ENCODE measurements at places on chromosomes 6 and 20. TPM values are rescaled to one million over a fixed set of nuclear protein-coding genes. Genes with fewer than 3 reads are reported as not detected.
A peak's percentile ranks its signal among the peaks of the same experiment; 100 is the strongest.

The FOXC1 gene
- 39.4 TPM for total RNA-seq

The CABLES2 gene
- 1.8 TPM for total RNA-seq

GRCh38 chr6:71420095-71420692, 131.6 kb downstream of the OGFRL1 start:
- peak overlapping the region; percentile 89 for H3K4me3 ChIP-seq
- H3K4me1 ChIP-seq = peaks cover 12% of the 10 kb centered on the region

GRCh38 chr6:114096561-114097172, 125.7 kb upstream of the HDAC2 start:
- H3K27ac ChIP-seq = no peak overlapping the region
- H3K36me3 ChIP-seq = no peaks in the 10 kb centered on the region
- H3K27me3 ChIP-seq = no peaks in the 10 kb centered on the region

The PHACTR3 gene
- not detected for total RNA-seq

The FUT9 gene
- not detected for total RNA-seq

GRCh38 chr6:36071281-36071680, 43.7 kb downstream of the MAPK14 start:
- peaks cover 6% of the 10 kb centered on the region for H3K4me1 ChIP-seq
- no peak overlapping the region for H3K4me3 ChIP-seq
- no peaks in the 10 kb centered on the region for H3K27me3 ChIP-seq

The BMP2 gene
- 1.8 TPM for total RNA-seq

GRCh38 chr6:73565767-73566485, 45.1 kb upstream of the EEF1A1 start:
- H3K4me3 ChIP-seq = no peak overlapping the region
- H3K27ac ChIP-seq = no peak overlapping the region
- peak; percentile 65 for DNase-seq
- H3K4me1 ChIP-seq = peaks cover 11% of the 10 kb centered on the region

- peak; percentile 63 for DNase-seq
- H3K27ac ChIP-seq = no peak overlapping the region
- H3K27me3 ChIP-seq = no peaks in the 10 kb centered on the region
- peaks cover 4% of the 10 kb centered on the region for H3K4me1 ChIP-seq
Measured at GRCh38 chr6:73854998-73855718, 159.2 kb downstream of the CD109 start.

- no peaks in the 10 kb centered on the region for H3K36me3 ChIP-seq
- no peaks in the 10 kb centered on the region for H3K4me1 ChIP-seq
- no peak for DNase-seq
- no peak overlapping the region for H3K27ac ChIP-seq
- no peak overlapping the region for H3K4me3 ChIP-seq
Measured at GRCh38 chr6:12841619-12842018, 125.1 kb downstream of the PHACTR1 start.

The RHAG gene
- not detected for total RNA-seq

DNA sequence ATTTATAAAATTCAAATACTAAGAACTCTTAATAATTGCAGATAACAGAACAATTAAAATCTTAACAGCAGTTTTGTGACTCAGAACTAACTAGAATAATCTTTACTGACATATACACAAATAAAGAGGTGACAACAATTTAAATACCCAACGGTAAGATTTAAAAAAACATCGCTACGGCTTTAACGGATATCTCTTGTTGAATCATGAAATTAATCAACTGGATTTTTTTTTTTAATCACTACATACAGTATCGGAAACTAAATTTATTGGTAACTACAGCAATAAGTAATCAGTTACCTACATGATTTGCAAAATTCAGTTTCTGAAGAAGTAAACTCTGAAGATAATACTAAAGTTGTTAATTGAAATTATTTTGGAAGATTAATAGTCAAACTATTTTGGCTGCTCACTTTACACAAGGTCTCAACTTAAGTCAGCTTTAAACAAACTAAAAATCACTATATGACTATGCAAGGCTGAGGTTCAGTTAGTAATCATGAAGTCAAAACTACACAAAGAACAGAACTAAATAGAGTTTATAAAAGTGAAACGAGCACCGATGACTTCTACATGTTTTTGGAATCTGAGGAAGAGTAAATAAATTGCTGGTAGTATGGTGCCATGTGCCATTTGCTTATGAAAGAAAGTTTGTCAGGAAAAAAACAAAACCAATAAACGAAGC, 128.8 kb downstream of the HUS1B start:
- peaks cover 2% of the 10 kb centered on the region for H3K36me3 ChIP-seq
- H3K4me1 ChIP-seq = no peaks in the 10 kb centered on the region
- DNase-seq = no peak
- no peak overlapping the region for H3K27ac ChIP-seq
- no peaks in the 10 kb centered on the region for H3K27me3 ChIP-seq
- H3K4me3 ChIP-seq = no peak overlapping the region

The PNPLA1 gene
- not detected for total RNA-seq

GRCh38 chr6:105609375-105609991, 206.6 kb upstream of the PREP start:
- H3K36me3 ChIP-seq = no peaks in the 10 kb centered on the region
- peaks cover 47% of the 10 kb centered on the region for H3K4me1 ChIP-seq
- H3K4me3 ChIP-seq = peak overlapping the region; percentile 17
- H3K27ac ChIP-seq = peak overlapping the region; percentile 98
- no peaks in the 10 kb centered on the region for H3K27me3 ChIP-seq

The PTGIS gene
- total RNA-seq = 33.6 TPM

Measured in osteoblast (primary cell).